ENCODE measurements at places on chromosomes 3 and 15.

DNA sequence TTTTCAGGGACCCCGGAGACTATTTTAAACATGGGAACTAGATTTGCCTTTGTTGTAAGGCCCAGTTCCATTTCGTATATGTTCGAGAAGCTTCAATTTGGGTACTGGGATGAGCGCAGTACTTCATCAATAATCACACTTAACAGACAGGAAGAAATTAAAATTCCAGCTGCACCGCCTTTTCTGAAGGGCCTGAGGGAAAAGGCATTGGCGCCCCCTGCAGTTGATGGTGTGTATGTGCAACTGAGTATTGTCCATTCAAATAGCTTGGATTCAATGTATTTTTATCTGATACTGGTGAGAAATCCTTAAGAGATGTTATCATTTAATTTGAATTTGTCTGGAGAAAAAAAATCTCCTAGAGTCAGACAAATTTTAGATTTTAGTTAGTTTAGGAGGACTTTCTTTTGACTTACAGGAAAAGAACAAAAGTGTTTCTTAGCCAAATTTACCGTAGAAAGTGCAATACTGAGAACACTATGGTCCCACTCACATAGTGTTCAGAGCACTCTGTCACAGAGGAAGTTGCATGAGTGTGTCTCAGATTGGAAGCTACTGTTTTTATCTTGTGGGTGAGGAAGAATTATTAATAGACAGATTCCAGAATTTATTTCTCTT is 5.4 kb upstream of the ALDH1A2 start:
- peak; percentile 78 for DNase-seq

DNA sequence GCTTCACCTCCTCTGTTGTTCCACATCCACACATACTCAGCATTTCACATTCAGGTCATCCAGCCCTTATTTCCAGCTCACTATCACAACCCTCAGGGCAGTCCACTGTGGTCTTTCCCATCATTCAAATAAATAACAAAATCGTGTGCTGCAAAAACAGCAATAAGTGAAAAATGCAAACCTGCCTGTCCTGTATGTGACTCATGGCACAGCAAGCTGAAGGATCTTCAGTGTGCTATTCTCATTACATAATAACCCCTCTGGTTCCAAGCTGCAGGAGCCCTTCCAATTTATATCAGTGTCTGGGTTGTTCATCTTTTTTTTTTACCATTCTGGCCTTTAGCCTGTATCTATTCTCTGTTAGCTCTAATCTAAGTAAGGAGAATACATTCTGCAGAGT is 185.3 kb upstream of the UBE2E2 start:
- no peak for DNase-seq

DNA sequence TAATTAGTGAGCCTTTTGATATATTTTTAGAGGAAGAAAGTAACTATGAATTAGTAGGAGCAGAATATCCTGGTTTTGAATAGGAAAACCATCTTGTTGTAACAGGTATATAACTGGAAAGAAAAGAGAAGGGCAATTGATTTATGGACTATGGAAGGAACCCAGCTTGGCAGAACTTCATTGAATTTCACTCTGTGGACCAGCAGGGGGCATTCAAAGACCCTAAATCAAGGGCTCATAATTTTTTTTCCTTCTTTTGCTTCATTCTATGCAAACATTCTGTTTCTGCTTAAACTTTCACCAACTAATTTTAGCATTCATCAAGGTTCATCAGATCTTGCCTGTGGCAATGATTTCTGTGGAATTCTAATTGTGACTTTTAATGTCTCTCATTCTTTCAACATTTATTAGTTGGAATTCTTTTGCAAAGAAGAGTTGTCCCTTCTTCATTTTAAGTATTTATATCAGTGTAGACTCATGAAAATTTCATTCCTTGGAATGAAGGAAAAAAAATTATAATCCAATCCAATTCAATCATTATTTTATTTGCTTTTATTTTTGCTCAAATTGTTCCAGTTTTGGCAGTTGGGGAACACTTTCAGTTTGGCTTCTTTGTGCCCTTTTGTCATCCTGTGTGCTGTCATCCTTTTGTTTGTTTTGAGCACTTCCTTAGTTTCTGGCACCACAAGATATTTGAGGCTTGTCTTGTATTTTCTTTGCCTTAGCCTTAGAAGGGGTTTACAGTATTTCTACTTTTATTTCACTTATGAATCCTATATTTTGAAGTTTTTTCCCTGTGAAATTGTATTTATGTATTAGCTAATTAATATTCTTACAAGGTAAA is 30.4 kb downstream of the NXPE3 start:
- DNase-seq, result no peak

DNA sequence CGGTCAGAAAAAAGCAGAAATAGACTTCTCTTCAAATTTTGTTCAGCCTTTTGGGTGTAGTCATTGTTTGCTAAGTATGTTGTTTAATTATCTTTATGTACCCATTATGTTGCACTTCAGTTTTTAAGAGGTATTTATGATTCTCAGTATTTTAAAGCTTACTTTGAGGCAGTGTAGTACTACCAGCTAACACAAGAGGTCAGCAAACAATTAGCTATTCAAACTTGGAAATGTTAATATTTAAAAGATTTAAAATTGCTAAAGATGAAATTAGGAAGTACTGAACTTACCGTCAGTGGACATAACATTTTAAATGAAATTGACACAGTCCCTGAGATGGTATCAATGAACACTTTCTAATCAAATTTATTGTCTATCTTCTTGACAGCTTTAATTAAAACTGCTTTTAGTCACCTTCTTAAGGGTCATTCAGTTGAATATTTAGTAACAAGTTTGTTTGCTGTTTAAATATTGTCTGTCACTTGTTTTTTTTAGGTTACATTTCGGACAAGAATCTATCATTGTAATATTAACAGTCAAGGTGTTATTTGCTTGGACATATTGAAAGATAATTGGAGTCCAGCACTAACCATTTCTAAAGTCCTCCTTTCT is 28.1 kb downstream of the NKIRAS1 start:
- no peak for DNase-seq

DNA sequence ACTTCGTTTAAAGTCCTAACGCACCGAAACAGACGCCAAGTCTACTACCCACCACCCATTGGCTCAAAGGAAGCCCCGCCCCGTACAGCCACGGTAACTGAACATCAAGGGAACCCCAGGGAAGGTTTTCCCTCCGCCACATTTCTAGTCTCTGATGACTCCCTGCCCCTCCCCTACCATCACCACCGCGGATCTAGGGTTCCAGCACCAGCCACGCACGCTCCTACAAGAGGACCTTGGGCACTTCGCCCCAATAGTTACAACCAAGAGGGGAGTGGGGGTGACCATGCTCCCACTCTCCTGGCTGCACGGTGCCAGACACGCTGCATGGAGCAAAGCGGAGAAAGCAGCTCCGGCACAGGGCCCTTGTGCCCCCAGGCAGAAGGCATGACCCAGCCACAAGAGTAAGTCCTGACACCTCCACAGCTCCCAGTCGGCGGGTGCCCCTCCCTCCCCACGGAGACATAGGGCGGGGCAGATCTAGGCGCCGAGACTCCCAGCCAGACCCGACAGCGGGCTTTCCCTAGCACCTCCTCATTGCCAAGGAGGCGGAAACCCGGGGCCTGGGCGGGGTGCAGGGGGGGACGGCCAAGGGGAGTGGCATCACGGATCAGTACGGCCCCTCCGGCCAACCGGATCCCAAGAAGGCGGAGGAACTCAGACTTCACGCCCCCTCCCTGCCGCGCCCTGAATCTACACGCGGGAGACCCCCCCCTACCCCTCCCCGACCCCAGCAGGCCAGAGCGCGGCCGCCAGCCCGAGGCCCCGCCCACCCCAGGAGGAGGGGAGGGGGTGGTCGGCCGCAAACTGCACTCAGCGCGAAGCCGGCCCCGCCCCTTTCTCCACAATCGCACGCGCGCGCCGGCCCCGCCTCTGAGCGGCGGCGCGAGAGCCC is 936 bp downstream of the SIN3A start:
- peak; percentile 98 for DNase-seq

DNA sequence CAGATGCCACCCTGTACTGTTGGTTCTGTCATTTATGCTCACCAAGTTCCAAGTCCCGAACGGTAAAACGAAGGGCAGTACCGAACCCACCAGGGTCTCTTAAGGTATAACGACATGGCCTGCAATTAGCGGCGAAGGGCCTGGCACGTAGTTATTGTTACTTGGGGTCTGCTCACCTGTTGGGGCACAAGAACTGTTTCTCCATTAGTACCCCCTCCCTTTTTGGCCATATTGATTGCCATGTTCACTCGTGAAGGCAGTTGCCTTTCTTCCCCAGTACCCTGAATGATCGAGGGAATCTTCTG is 435 bp downstream of the IL17RB start:
- no peak for DNase-seq

- no peak for DNase-seq
Observed at GRCh38 chr15:26128611-26129140, 265.5 kb upstream of the ATP10A start.

DNA sequence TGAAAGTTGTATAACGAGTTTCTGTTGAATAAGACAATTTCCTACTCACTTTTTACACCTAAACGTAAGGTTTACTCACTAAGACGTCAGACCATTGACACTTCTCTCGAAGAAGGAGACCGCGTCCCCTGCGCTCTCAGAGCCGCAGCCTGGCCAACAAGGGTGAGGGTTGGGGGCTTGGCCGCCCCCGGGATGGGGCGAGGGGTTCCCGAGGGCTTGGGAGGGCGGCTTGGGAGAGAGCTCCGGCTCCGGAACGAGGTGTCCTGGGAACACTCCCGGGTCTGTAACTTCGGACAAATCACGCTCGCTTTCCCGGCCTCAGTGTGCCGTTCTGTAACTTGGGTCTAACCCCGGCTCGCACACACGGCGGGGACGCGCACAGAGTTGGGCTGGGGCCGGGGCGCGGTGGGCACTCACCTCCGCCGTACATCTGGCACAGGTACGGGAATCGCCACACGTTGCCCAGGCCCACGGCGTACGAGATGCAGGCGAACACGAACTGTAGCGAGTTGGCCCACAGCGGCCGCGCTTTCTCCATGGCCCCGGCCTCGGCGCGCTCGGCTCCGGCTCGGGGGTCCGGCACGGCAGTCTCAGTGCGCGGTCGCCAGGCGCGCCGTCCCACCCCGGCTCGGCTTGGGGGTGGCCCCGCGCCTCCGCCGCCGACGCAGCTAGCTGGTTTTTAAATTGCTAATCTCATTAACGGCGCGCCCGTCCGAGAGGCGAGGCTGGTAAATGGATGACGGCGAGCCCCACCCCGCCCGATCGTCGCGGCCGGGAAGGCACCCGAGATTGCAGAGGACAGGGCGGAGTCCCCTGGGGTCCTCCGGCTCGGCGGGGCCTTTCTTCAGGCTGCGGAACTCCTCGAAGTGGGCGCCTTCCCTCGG is at the start of gene SLC6A20:
Gene SLC6A20, minus strand, starts transcription at position 655 of the 884 bp plus-strand sequence. Its CDS starts 117 bp downstream, at position 538.
- DNase-seq, result no peak

- no peak for DNase-seq
Observed at GRCh38 chr15:42012241-42012640, 8.6 kb downstream of the PLA2G4E start.

DNA sequence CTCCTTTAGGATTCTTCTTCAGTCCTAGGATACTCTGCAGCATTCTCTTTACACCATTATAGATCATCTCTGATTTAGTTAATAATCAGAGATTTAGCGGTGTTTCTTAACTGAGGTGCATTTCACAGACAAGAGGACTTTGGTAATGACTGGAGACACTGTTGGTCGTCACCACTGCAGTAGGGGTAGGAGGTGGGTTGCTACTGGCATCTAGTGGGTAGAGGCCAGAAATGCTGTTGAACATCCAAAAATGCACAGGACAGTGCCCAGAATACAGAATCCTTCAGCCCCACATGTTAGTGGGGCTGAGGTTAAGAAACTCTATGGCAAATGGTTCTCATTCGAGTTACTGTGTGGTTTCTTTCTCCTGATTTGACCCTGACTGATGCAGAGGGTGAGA is 80.4 kb upstream of the LMCD1 start:
- no peak for DNase-seq

DNA sequence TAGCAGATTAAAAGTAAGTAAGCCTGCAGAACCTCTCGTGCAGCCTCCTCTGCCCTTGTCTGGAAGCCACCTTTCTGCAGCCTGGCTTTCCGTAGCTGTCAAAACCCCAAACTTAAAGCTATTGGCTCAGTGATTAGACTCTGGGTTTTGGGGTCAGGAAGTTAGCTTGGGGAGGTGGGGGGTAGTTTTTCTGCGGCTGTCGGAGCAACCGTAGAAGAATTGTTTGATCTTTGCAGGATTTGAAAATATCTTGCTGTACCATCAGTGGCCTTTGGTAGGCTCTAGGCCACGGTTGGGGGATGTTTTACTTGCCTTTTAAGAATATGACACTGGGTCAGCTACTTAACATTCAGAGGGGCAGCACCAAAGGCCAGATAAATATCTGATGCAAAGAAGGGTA is 88.4 kb upstream of the RASGRP1 start:
- no peak for DNase-seq

DNA sequence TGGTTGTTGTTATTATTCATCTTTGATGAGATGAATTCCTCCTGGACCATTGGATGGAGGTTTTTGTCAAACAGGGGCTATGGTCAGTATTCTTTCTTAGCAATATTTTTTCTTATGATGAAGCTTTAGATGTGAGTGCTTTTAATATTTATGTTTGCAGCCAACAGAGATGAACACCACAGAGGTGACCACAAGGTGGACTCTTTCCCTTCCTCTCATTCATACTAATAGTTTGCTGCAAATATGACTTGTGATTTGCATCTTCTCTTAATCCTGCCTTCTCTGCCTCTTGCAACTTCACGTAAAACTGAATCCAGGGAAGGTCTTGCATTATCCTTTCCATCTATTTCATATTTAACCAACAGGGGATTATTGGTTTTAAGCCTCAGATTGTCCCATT is 473.1 kb upstream of the UBE2E2 start:
- DNase-seq, result no peak

GRCh38 chr3:170493712-170494182 is 75.1 kb downstream of the CLDN11 start:
- no peak for DNase-seq
